ENCODE measurements at places on chromosomes 16 and 17.

- no peak overlapping the region for H3K4me3 ChIP-seq
- no peak for DNase-seq
- H3K27ac ChIP-seq = no peak overlapping the region
- no peaks in the 10 kb centered on the region for H3K4me1 ChIP-seq
Measured at GRCh38 chr17:32998887-32999228, 7.2 kb downstream of the SPACA3 start.

- H3K27me3 ChIP-seq = no peaks in the 10 kb centered on the region
- no peak for DNase-seq
- H3K27ac ChIP-seq = no peak overlapping the region
- H3K4me1 ChIP-seq = no peaks in the 10 kb centered on the region
- H3K36me3 ChIP-seq = no peaks in the 10 kb centered on the region
Measured at GRCh38 chr16:74372953-74373846, 2.9 kb upstream of the NPIPB15 start.

DNA sequence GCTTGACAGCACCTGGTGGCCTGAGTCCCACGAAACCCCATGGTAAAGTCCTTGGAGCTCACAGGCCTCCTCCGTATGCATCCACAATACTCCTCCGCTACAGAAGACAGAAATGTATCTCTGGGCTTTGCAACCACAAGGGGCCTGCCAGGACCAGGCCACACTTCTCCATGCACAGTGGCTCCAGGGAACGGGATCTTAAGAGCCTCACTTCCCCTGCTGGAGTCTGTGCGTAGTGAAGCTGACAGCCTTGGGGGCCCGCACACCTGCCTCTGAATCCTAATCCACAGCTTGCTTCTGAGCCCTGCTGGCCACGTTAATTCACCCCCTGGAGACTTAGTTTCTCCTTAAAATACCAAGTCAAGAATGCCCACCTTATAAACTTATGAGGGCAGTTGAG lies 125.7 kb downstream of the COPRS start:
- no peaks in the 10 kb centered on the region for H3K36me3 ChIP-seq
- H3K4me1 ChIP-seq = peaks cover 3% of the 10 kb centered on the region
- H3K27me3 ChIP-seq = no peaks in the 10 kb centered on the region
- no peak overlapping the region for H3K4me3 ChIP-seq
- peak; percentile 59 for DNase-seq

GRCh38 chr17:29390851-29391631 lies 878 bp downstream of the TAOK1 start:
- no peaks in the 10 kb centered on the region for H3K36me3 ChIP-seq
- DNase-seq = peak; percentile 72
- H3K27ac ChIP-seq = peak overlapping the region; percentile 98
- H3K4me3 ChIP-seq = peak overlapping the region; percentile 99
- peaks cover 29% of the 10 kb centered on the region for H3K4me1 ChIP-seq

- H3K36me3 ChIP-seq = no peaks in the 10 kb centered on the region
- H3K4me3 ChIP-seq = no peak overlapping the region
- H3K27me3 ChIP-seq = no peaks in the 10 kb centered on the region
- H3K27ac ChIP-seq = no peak overlapping the region
- peaks cover 24% of the 10 kb centered on the region for H3K4me1 ChIP-seq
Measured at GRCh38 chr17:77440560-77440981, 299.8 kb downstream of the SEC14L1 start.

GRCh38 chr17:49252148-49252695 lies 21.6 kb upstream of the PHOSPHO1 start:
- H3K27ac ChIP-seq = no peak overlapping the region
- H3K4me1 ChIP-seq = no peaks in the 10 kb centered on the region
- H3K36me3 ChIP-seq = no peaks in the 10 kb centered on the region
- H3K27me3 ChIP-seq = no peaks in the 10 kb centered on the region
- no peak for DNase-seq

DNA sequence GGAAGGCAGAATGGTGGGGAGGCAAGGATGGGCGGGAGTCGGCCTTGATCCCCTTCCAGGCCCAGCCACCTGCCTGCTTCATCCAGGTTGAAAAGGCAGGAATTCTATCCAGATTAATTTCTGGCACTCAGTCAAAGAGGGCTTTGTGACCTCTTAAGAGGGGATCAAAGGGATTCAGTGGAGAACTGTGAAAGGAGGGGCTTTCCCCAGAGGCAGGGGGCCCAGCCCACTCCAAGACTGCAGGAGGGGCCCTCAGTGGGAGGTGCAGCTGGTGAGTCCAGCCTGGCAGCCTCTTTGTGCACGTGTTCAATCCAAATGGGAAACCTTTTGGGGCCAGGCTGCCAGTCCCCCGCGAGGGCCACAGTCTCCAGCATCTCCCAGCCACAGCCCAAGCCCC lies 148.5 kb upstream of the PLCG2 start:
- peak; percentile 93 for DNase-seq
- H3K27ac ChIP-seq = peak overlapping the region; percentile 30
- H3K4me3 ChIP-seq = no peak overlapping the region
- peaks cover 55% of the 10 kb centered on the region for H3K4me1 ChIP-seq

- no peak overlapping the region for H3K4me3 ChIP-seq
- no peaks in the 10 kb centered on the region for H3K36me3 ChIP-seq
- no peak for DNase-seq
- peaks cover 19% of the 10 kb centered on the region for H3K4me1 ChIP-seq
Measured at GRCh38 chr16:65876624-65877023, 489.9 kb upstream of the CDH5 start.

DNA sequence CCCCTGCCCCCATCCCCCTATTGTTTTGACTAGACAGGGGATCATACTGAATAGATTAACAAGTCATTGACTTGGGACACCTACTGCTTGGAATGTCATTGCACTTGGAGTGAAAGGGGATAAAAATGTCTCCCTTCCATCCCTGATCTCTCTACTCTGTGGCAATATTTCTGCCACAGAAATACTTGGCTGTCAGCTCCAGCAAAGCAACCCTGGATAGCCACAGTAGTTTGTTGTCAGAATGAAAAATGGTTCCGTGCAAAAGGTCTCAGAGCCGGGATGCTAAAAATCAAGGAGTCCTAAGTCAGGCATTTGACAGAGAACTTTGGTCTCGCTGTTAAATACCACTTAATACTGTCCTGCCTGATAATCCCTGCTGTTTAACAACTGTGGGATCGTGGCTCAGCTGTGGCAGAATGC lies 722.0 kb upstream of the SOX9 start:
- no peaks in the 10 kb centered on the region for H3K27me3 ChIP-seq
- H3K4me3 ChIP-seq = no peak overlapping the region
- peak; percentile 15 for DNase-seq
- no peaks in the 10 kb centered on the region for H3K36me3 ChIP-seq

DNA sequence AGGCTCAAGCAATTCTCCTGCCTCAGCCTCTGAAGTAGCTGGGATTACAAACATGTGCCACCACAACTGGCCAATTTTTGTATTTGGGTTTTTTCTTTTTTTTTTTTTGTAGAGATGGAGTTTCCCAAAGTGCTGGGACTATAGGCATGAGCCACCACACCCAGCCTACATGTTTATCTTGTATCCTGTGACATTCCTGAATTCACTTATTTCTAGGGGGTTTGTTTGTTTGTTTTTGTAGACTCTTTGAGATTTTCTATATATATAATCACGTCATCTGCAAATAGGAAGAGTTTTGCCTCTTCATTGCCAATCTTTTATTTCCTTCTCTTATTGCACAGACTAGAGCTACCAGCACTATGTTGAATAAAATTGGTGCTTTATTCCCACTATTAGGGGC lies 29.1 kb downstream of the PRAC1 start:
- no peak for DNase-seq
- H3K4me1 ChIP-seq = no peaks in the 10 kb centered on the region
- peaks cover 83% of the 10 kb centered on the region for H3K27me3 ChIP-seq
- no peaks in the 10 kb centered on the region for H3K36me3 ChIP-seq
- H3K27ac ChIP-seq = no peak overlapping the region

- H3K36me3 ChIP-seq = no peaks in the 10 kb centered on the region
- no peak overlapping the region for H3K4me3 ChIP-seq
- DNase-seq = peak; percentile 69
- H3K4me1 ChIP-seq = peaks cover 9% of the 10 kb centered on the region
- H3K27me3 ChIP-seq = no peaks in the 10 kb centered on the region
- H3K27ac ChIP-seq = no peak overlapping the region
Measured at GRCh38 chr17:36608794-36609497, 7.6 kb downstream of the MRM1 start.

GRCh38 chr17:49640556-49640955 lies 37.3 kb downstream of the SPOP start:
- no peaks in the 10 kb centered on the region for H3K27me3 ChIP-seq
- peaks cover 7% of the 10 kb centered on the region for H3K36me3 ChIP-seq
- H3K27ac ChIP-seq = no peak overlapping the region
- no peak overlapping the region for H3K4me3 ChIP-seq

GRCh38 chr17:2954898-2955445 lies 108.4 kb downstream of the OR1D5 start:
- no peak overlapping the region for H3K4me3 ChIP-seq
- no peak for DNase-seq
- no peaks in the 10 kb centered on the region for H3K27me3 ChIP-seq
- H3K27ac ChIP-seq = no peak overlapping the region
- H3K36me3 ChIP-seq = no peaks in the 10 kb centered on the region

GRCh38 chr16:22418826-22419225 lies 44.4 kb upstream of the CDR2 start:
- H3K27ac ChIP-seq = no peak overlapping the region
- no peaks in the 10 kb centered on the region for H3K36me3 ChIP-seq
- no peaks in the 10 kb centered on the region for H3K4me1 ChIP-seq
- no peak for DNase-seq

DNA sequence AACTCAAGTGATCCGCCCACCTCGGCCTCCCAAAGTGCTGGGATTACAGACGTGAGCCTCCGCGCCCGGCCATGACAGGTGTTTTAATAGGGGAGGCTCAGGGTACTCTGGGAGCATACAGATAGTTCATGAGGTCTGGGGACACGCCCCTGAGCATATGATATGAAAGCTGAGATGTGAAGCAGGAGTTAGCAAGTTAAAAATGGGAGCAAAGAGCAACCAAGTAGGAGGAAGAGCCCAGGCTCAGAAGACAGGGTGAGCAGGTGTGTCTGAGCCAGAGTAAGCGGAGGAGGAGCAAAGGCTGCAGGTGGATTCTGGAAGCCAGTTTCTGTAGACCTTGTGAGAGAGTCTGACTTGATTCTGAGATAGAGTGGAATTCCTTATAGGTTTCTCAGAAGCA lies 103.6 kb downstream of the DNAH9 start:
- no peaks in the 10 kb centered on the region for H3K27me3 ChIP-seq
- H3K36me3 ChIP-seq = no peaks in the 10 kb centered on the region
- H3K4me3 ChIP-seq = no peak overlapping the region
- no peaks in the 10 kb centered on the region for H3K4me1 ChIP-seq
- H3K27ac ChIP-seq = no peak overlapping the region

GRCh38 chr17:81250286-81251093 lies 11.4 kb downstream of the NDUFAF8 start:
- H3K4me1 ChIP-seq = peaks cover 5% of the 10 kb centered on the region
- no peaks in the 10 kb centered on the region for H3K27me3 ChIP-seq
- DNase-seq = no peak
- H3K36me3 ChIP-seq = no peaks in the 10 kb centered on the region
- H3K4me3 ChIP-seq = no peak overlapping the region

Data from neural progenitor cell (in vitro differentiated cells).